ENCODE measurements at places on chromosomes 4 and X.

DNA sequence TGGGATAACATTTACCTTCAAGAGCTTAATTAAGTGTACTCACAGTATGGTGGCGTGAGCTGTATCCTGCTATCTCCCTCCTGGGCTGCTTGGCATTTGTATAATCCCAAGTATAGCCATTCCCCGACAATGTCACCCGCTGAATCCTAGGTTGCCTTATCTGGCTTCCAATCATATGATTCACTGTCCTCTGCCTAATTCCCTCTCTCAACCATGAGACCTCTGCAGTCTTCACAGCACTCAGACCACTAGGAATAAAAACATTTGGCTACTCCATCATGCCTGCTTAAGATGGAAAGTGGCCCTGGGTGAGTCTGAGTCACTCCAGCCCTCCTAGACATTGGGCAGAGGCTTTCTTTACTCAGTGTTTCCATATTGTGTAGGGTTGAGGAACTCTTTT lies 28.9 kb upstream of the WDFY3 start:
- DNase-seq, result no peak

DNA sequence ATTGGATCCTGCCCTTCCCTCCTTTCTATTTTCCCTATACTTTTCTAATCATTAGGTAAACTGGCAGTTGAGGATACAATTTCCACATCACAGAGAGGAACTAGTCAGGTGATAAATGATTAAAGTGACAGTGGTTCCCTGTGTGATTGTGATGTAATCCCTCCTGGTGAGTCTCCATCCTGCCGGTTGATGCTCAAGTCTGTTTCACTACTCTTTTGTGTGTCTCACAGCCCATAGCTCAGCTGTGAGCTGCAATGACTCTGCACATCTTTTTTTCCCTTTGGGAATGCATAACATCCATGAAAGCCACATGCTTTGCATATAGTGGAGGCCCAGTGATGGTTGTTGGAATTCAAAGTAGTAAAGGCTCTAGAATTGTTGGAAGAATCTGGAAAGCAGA lies 60.4 kb downstream of the CCNI start:
- no peak for DNase-seq

DNA sequence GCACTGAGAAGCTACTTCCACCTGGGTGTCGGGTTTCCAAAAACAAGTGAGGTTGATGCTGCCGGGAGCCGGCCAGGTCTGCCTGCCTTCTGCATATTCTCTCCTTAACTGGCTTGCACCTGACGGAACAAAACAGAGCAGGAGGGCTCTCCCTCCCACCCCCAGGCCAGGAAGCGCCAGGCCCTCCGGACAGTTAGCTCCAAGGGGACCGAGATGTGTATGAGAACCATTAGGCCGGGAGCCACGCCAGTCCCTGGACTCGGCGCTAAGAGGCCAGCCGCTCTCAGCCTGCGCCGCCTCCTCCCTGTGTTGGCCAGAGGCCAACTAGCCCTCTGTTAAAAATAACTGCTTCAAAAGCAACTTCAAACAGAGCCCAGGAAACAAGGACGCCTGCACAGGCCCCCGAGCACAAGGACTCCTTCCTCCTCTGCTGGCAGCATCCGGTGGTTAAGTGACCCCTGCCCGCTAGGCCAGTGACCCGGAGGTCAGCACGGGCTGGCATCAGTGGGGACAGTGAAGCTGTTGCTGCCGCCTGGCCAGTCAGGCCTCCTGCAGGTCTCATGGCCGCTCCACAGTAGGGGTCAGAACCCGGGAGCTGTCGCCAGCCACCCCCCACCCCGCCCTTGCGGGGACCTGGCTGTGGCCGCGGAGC lies 107.9 kb downstream of the ABLIM2 start:
- DNase-seq, result no peak

GRCh38 chrX:54182864-54183613 lies at the start of gene FAM120C:
FAM120C (minus strand) TSS chrX:54183254; CDS start chrX:54183198, 56 bp downstream.
- DNase-seq, result peak; percentile 52

- DNase-seq, result no peak
Measured at GRCh38 chrX:71909956-71910355, 689 bp upstream of the NHSL2 start.

- peak; percentile 35 for DNase-seq
Measured at GRCh38 chrX:115535421-115535820, 25.6 kb upstream of the PLS3 start.

DNA sequence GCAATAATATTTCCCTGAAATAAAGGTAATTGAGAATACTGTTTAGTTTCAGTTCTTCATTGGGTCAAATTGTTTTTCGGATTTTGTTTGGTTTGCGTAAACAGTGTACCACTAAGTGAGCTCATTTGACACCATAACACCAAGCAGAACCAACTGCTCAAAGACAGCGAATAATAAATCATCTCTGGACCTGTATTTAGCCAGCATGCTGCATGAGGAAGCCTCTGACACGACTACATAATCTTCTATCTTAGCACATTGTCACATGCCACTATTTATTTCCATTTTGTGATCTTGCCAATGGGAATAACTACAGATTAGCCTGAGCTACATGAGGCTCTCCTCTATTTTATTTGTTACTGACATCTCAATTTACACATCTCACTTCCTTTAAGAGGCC lies 12.1 kb upstream of the PRKG2 start:
- DNase-seq, result no peak

- DNase-seq, result no peak
Measured at GRCh38 chr4:65014078-65014477, 604.8 kb upstream of the TECRL start.
